Stimulated activated CD8-positive, alpha-beta memory T cell treated with anti-CD3 and anti-CD28 coated beads, Interleukin-15, amount 100 ng/mL, for 48 hours (primary cell): ENCODE measurements at places on chromosomes 1 and 21.

- DNase-seq = no peak
Observed at GRCh38 chr1:42979896-42980800, 21.5 kb upstream of the SLC2A1 start.

DNA sequence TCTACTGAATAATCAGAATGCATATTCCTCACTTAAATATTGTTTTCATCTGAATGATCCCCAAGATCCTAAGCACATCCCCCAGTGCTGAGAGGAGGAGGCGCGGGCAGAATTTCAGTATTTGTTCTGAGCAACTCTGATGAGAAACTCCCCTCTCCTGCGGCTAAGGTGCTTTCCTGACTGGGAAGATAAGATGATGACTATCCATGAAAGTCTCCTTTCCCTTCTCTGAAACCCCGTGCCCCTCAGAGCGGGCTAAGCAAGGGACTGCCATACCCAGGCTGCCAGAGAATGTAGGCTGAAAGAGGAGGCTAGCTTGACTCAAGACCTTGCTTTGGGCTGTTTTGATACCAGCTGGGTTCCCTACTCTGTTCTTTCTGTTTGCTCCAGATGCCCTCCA, 39.7 kb upstream of the IPO9 start:
- no peak for DNase-seq

- DNase-seq = no peak
Observed at GRCh38 chr1:36157115-36157903, 1.3 kb downstream of the MAP7D1 start.

GRCh38 chr1:12618661-12618964, 603 bp upstream of the DHRS3 start:
- DNase-seq = no peak

- no peak for DNase-seq
Observed at GRCh38 chr1:108691128-108691941, 775 bp upstream of the PRPF38B start.

GRCh38 chr1:157734321-157734720, 33.8 kb upstream of the FCRL3 start:
- no peak for DNase-seq

DNA sequence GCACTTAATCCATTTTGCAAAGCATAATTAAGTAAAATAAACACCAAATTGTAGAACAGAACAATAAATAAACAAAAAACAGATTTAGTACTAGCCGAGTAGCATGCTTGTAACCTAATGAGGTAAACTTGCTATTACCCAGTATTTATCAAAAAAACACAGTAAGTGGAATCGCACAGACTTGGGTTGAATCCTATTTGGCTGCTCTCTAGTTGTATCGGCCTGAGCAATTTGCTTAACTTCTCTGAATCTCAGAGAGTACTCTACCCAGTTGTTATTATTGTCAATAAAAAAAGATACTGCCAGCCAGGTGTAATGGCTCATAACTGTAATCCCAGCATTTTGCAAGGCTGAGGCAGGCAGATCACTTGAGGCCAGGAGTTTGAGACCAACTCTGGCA, 664.3 kb downstream of the ADGRL2 start:
- DNase-seq = no peak

- DNase-seq = no peak
Observed at GRCh38 chr1:240691909-240692705, 80.2 kb upstream of the GREM2 start.
